NCI-H1417 treated with DMSO at 0.1 percent for 48 hours (cell line): ENCODE measurements at places on chromosomes 2 and 18.

DNA sequence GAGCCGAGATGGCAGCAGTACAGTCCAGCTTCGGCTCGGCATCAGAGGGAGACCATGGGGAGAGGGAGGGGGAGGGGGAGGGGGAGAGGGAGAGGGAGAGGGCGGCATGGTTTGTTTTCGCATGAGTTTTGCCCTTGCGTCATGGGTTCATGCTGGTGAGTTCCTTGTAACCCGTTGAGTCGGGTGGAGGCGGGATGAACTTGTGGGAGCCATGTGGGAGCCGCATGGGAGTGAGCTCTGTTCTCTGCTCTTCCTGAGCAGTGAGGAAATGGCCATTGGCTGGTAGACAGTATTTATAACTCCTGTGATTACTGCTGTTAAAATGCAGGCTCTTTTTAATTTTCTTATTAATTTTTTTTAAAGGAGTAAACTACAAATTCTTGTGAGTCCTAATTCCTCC lies 108.0 kb downstream of the CEP192 start:
- no peak for DNase-seq

- no peak for DNase-seq
Observed at GRCh38 chr2:200466425-200467418, 43.1 kb downstream of the KCTD18 start.

GRCh38 chr2:24873619-24874018 lies 46.4 kb downstream of the ADCY3 start:
- DNase-seq = no peak

DNA sequence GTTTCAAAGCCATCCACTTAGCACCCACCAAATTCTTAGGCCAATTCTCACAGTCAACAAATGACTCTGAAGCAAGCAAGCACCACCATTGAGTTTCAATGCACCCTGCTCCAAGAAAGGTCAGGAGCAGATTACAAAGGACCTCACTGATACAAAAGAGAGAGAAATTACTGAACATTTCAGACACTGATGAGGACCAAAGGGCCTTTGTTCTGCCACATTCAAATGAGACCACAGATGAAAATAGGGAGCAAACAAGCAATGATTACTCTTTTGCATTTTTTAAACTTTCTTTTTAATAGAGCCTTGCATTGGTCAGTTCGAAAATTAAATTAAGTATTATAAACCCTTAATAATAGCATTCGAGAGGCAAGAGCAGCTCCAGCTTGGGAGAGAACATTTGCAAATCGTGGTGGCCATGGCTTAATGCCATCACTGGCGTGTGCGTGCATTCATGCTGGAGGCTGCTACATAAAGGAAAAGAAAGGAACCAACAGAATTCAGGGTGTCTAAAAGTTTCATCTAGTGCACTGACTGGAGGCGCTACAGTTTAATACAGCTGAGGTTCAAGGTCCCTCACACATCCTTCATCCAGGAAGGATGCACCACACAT lies 87.5 kb downstream of the KLF7 start:
- DNase-seq = no peak

DNA sequence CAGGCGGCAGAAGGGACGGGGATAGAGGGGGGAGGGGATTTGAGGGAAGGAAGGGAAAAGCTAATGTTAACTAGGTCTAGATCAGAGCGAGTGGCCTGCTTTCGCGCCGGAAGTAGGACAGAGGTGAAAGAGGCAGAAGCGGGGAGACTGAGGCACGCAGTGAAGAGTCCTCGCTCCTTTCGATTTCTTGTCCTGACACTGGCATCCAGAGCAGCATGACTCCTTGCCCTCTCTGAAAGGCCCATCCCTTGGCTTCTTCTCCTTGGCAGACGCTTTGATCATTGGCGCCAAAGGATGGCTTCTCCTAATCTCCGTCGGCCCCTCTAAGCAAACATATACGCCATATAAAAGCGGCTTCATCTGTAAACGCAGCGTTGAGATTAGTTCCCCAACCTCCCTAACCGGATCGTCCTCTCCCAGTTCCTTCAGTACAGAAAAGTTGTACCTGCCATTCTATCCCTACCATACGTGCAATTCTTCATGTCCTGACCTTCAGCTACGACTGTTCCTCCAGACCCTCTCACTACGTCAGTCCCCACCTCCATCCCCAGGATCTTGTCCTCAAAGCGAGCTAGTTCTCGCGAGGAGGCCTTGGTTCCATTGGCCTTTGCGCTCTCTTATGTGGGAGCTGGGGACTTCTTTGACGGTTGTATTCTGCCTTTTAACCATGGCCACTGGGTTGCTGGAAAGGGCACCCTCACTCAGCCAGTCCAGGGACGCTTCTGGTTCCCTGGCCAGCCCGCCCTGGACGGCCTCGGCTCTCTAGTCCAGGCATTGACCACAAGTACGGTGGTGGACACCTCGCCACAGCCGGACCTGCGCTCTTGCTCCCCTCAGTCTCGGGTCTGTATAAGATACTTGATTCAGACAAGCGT lies 857 bp upstream of the NEUROD1 start:
- DNase-seq = no peak

DNA sequence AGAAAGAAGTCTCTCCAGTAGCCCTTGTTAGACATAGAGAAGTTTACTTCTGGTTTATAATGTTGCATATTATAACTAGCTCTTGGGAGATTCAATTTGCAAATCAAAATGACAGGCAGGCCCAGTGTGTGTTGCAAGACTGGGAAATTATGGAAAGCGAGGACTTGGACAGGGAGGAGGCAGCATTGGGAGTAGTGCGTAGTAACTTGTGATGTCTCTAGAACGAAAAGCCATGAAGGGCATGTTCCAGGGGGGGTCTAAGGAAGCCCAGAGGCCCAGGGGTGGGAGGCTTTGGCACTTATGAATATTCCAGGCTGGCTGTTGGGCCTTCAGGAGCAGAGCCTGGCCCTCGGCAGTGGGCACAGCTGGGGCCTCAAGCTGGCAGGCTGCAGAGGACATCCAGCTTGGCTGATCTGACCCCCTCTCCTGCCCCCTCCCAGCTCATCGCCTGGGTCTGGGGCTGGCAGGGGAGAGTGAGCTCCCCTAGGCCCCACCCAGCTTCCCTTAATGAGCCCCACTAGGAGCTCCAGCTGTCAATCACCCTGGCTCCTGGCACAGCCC lies 55.3 kb upstream of the TCF7L1 start:
- no peak for DNase-seq

GRCh38 chr2:42987112-42987922 lies 194.9 kb upstream of the HAAO start:
- no peak for DNase-seq
